GM12878 (cell line): ENCODE measurements at places on chromosomes 2 and 18. TPM values are rescaled to one million over a fixed set of nuclear protein-coding genes. Genes with fewer than 3 reads are reported as not detected.

The KANSL1L gene
- 4.3 and 4.5 TPM in 2 replicates for total RNA-seq

The BCL11A gene
- 22.7 and 26.6 TPM in 2 replicates for total RNA-seq

The VIT gene
- not detected in 2 replicates for total RNA-seq

The ZAP70 gene
- total RNA-seq: 2.5 and 2.9 TPM in 2 replicates

The COLEC12 gene
- 0.03 and 0.05 TPM in 2 replicates for total RNA-seq

The ASXL3 gene
- 0.15 TPM in 1 of 2 replicates, not detected in the other for total RNA-seq

The MPP4 gene
- 0.13 TPM in 1 of 2 replicates, not detected in the other for total RNA-seq

The COQ10B gene
- total RNA-seq: 9.9 and 10.3 TPM in 2 replicates

The SMYD5 gene
- total RNA-seq: 30.8 and 34.4 TPM in 2 replicates

The IL1R1 gene
- total RNA-seq: 0.61 and 1.1 TPM in 2 replicates

The SERPINB4 gene
- not detected in 2 replicates for total RNA-seq

The STK17B gene
- 73.3 and 74.2 TPM in 2 replicates for total RNA-seq

The EMILIN1 gene
- total RNA-seq: 1.6 and 1.7 TPM in 2 replicates

The CTAGE1 gene
- not detected in 2 replicates for total RNA-seq

The SUCLG1 gene
- 80.0 and 82.6 TPM in 2 replicates for total RNA-seq

The FRZB gene
- not detected in 2 replicates for total RNA-seq

The IL36B gene
- not detected in 2 replicates for total RNA-seq

The GALNT5 gene
- total RNA-seq: 0.05 and 0.08 TPM in 2 replicates

The SFT2D3 gene
- total RNA-seq: 6.2 and 6.5 TPM in 2 replicates

The STK11IP gene
- 21.3 and 24.0 TPM in 2 replicates for total RNA-seq

The FSHR gene
- not detected in 2 replicates for total RNA-seq

The SNED1 gene
- 5.5 and 7.3 TPM in 2 replicates for total RNA-seq

The RBM44 gene
- 0.56 and 0.98 TPM in 2 replicates for total RNA-seq

The MBP gene
- total RNA-seq: 52.5 and 55.8 TPM in 2 replicates

The ANKMY1 gene
- total RNA-seq: 15.3 and 19.6 TPM in 2 replicates

The SP100 gene
- total RNA-seq: 166 and 172 TPM in 2 replicates

The RUFY4 gene
- total RNA-seq: 1.5 and 2.7 TPM in 2 replicates

The MYO3B gene
- 2.3 and 2.6 TPM in 2 replicates for total RNA-seq

The CRYGC gene
- not detected in 2 replicates for total RNA-seq

The ALPI gene
- total RNA-seq: not detected in 2 replicates

The TMEM17 gene
- 0.87 and 0.93 TPM in 2 replicates for total RNA-seq

The IFIH1 gene
- total RNA-seq: 35.1 and 36.1 TPM in 2 replicates

The DNAJC5G gene
- not detected in 2 replicates for total RNA-seq

The CD226 gene
- total RNA-seq: 56.2 and 60.3 TPM in 2 replicates

The OSBPL6 gene
- 0.11 TPM in 1 of 2 replicates, not detected in the other for total RNA-seq

The SKOR2 gene
- total RNA-seq: not detected in 2 replicates
